HFFc6 (cell line): ENCODE measurements at places on chromosomes 7 and 10. TPM values are rescaled to one million over a fixed set of nuclear protein-coding genes. Genes with fewer than 3 reads are reported as not detected.

The IFIT5 gene
- total RNA-seq: 19.2 to 22.8 TPM (median 20.8 TPM) in 3 replicates

The GBX1 gene
- total RNA-seq: not detected in 2 replicates

The INA gene
- total RNA-seq: 0.07 to 1.2 TPM (median 1.0 TPM) in 3 replicates

The TEX47 gene
- total RNA-seq: not detected in 3 replicates

DNA sequence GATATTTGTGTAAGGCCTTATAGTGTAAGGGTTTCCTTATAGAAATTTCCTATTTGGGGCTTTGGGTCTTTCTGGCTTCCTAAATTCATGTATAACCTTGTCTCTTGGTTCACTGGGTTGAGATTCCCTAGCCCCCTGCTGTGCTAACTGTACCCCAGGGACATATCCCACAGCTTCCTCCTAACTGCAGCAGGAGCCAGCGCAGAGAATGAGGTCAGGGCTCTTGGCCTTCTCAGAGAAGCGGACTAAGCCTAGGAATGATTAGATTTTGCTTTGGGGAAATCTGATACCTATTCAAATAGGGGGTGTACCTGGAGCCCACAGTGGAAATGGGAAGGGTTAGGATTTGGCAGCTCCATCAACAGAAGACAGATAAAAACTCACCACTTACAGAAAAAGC is 138.1 kb upstream of the EFCAB10 start:
- H3K36me3 ChIP-seq: no peaks in the 10 kb centered on the region
- H3K4me3 ChIP-seq: no peak overlapping the region
